Activated T-cell treated with anti-CD3 and anti-CD28 coated beads, Interleukin-2, amount 50 U/mL, for 1 hour (primary cell): ENCODE measurements at places on chromosomes 12 and 14.

- no peak for DNase-seq
Observed at GRCh38 chr12:69096669-69097335, 142.6 kb upstream of the CPSF6 start.

- no peak for DNase-seq
Observed at GRCh38 chr14:35406506-35407305, 2.2 kb upstream of the NFKBIA start.

GRCh38 chr14:24064091-24064795 lies 7.1 kb upstream of the CPNE6 start:
- no peak for DNase-seq

DNA sequence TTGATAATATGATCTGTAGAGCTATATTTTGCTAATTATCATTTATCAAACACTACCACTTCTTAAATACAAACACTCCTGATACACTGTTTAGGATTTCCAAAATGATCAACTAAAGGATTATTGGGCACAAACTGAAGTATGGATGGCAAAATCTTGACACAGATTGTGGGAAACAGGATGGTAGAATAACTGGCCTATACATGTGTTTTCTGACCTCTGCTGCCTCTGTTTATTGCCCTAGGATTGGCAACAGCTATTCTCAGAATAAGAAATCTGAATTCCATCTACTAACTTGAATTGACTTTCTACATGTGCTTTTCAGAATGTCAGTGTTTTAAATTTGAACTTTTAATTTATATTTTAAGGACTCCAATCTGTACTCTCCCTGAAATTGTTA lies 209.1 kb downstream of the MED13L start:
- DNase-seq, result no peak

GRCh38 chr12:12399776-12400305 lies 43.0 kb downstream of the BORCS5 start:
- no peak for DNase-seq

DNA sequence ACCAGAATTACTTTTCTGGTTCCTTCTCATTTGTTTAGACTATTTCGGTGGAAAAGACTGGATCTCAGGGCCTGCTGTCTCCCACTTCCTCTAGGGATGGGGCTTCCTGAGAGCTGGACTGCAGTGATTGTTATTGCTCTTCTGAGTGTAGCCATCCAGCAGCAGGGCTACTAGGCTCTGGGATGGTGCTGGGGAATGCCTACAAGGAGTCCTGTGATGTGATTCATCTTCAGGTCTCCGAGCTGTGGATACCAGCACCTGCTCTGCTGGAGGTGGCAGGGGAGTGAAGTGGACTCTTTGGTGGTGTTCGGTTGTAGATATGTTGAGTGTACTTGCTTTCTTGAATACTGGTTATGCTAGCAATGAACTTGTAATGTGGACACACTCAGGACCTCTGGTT lies 42.7 kb downstream of the AEBP2 start:
- no peak for DNase-seq

- DNase-seq, result no peak
Observed at GRCh38 chr12:132400011-132400641, 70.7 kb upstream of the GALNT9 start.

- DNase-seq, result no peak
Observed at GRCh38 chr14:94101748-94102147, 8.8 kb upstream of the IFI27 start.

DNA sequence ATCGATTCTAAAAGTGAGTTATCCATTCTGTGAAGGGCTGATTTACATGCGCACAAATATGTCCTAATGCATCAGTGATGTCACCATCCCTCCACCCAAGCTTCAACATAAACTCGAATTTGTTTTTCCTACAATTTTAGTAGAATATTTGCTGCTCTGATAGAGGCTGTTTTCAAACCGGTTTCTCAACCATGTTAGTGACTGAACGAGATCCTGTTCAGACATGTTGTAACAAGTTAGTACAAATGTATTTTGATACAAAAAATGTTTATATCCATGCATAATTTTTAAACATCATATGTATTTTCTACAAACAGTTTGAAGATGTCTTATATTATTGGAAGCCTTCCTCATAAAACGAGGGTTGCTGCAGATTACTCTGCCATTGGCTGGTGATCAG lies 12.7 kb upstream of the PRB2 start:
- DNase-seq, result no peak

GRCh38 chr12:19144287-19144686 lies 14.8 kb downstream of the PLEKHA5 start:
- DNase-seq, result no peak

GRCh38 chr14:61403411-61403810 lies 82.0 kb downstream of the PRKCH start:
- DNase-seq, result no peak

DNA sequence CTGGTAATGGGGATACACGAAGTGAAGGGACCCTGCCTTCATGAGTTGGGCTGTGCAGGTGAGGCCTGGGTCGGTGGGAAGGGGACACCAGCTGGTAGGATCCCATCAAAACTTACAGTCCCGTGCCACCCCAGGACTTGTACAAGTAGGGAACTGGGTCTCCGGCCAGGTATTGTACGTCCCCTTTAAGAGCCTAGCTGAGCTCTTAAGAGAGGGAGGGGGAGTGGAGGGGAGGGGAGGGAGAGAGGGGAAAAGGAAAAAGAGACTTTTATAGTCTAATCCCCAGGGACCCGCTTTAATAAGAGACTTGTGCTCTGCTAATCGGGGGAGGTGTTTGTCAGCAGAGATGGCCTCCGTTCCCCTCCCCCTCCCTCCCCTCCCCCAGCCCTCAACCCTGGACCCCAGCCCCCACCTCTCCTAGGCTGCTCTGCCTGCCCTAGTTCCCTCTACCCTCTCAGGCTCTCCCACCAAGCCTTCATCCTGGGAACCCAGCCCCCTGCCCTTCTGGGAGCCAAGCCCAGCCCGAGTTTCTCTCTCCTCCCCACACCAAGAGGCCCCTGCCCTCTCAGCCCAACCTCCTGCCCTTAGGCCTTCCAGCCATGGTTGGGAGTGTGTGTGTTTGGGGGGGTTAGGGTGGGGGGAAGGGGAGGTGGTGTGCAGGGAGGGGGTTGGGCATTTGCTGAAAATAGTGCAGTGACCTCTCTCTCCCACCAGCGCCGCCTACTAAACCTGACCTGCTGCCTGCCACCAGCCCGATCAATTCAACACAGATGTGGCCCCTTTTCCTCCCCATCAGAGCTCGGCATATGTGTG lies 2.6 kb downstream of the GDF11 start:
- no peak for DNase-seq
